Pancreas (tissue), 10 donors: ENCODE measurements at places on chromosomes 4 and X. TPM values are rescaled to one million over a fixed set of nuclear protein-coding genes. Genes with fewer than 3 reads are reported as not detected.

GRCh38 chr4:12139296-12139695 lies 710.6 kb upstream of the HS3ST1 start:
- no peak for DNase-seq

- DNase-seq: no peak
Measured at GRCh38 chr4:189858435-189858834, 82.2 kb upstream of the FRG1 start.

DNA sequence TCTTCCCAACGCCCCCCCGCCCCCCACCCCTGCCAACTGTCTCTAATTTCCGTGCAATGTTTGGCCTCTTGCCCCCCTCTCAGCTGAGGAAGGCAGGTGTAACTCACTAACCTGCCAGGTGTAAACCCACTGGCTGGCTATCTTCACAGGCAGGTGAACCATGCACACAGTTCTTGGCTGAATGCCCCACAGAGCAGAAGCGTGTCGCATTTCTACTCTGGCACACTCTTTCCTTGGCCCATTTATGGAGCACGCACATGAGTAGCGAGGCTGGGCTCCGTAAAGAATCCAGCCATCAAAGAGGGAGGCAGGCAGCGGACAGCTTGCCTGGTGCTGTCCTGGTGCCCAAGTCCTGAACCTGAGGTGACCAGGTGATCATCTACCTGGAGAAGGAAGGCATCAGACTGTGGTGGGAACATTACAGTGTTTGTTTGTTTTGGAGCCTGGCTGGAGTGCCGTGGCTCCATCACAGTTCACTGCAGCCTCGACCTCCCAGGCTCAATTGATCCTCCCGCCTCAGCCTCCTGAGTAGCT lies 39.2 kb upstream of the CRMP1 start:
- DNase-seq: no peak

DNA sequence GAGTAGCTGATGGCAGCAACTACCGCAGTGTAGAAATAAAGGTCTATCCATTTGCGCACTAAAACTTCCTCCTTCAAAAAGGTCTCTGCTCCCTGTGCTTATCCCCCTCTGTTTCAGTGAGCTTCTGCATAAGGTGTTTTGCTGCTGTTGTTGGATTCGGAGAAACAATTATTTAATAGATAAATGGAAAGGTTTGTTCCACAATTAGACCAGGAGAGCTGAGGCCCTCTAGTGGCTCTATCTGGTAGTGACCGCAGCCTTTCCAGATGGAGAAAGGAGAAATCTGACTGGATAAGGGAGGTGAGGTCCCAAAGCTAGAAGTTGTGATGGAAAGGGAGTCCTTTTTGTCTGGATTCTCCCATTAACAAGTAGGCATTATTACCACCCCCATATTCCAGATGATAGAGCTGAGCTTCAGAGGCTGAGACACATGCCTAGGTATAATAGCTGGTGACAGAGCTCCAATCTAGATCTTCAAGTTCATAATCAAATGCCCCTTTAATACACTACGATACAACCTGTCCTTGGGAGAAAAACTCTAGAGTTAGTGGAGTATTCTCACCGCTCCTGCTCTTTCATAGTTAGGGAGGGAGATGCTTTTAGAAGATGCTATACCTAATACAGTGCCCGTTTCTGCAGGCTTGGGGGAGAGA lies 5.1 kb upstream of the GABRQ start:
- peak; percentile 4 for DNase-seq

DNA sequence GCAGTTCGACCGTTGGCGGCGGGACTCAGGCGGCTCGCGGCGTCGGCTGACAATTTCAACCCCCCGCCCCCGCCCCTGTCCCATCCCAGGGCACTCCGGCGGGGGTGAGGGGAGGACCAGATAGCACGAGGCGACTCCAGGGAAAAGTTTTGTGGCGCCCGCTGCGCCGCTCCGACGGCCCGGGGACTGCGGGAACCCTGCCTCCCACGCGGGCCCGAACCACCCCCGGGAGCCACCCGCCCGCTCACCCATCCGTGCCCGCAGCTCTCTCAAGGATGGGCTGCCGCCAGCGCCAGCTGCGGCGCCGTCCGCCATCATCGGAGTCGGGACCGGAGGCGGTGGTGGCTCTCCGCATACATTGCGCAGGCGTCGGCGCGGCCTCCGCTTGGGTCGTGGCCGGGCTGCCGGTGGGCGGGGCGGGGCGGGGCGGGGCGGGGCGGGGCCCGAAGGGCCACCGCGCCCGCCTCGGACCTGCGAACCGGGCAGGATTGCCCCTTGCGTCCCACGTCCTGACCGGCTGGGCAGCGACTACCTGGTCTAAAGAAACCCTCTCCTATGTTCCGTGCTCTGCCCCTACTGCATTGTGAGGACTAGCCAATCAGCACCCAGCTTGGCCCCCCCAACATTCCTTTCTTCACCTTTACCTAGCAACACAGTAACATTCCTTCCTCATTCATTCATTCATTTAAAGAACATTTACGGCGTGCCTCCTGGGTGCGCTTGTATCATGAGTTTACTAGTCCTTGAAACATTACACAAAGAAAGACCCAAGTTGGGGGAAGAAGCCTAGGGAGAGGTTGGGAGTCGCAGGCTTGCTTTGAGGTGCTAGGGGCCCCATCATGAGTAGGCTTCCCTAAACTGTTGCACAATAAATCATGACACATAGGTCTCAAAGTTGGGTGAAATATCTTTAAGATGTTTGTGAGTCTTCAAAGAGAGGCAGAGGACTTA lies at the start of gene MAP7D3:
TSS of gene MAP7D3 (minus strand) at position 360 of the 951 bp plus-strand sequence. CDS start at position 318, 42 bp downstream.
- peak; percentile 80 for DNase-seq

- no peak for DNase-seq
Measured at GRCh38 chrX:15321447-15321846, 6.0 kb upstream of the ASB11 start.

- DNase-seq: no peak
Measured at GRCh38 chr4:1383728-1384591, 22.3 kb downstream of the NKX1-1 start.

GRCh38 chrX:29652484-29652883 lies 562.9 kb upstream of the MAGEB2 start:
- DNase-seq: no peak

DNA sequence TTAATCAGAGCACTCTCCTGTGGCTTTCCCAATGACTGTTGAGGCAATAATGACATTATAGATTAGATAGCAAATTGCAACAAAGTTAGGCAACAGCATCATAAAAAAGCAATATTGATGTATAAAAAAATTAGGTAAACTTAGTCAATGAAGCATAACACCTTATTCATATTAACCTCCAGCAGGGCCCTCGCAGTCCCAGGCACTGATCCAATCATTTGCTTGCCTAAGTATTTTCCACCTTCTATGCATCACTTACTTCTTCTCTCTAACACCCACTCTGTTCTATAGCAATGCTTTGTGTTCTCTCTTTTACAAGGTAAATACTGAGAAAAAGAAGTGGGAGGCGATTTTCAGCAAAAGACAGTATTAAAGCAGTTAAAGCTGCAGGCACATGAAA lies 833.5 kb upstream of the ADGRL3 start:
- no peak for DNase-seq

DNA sequence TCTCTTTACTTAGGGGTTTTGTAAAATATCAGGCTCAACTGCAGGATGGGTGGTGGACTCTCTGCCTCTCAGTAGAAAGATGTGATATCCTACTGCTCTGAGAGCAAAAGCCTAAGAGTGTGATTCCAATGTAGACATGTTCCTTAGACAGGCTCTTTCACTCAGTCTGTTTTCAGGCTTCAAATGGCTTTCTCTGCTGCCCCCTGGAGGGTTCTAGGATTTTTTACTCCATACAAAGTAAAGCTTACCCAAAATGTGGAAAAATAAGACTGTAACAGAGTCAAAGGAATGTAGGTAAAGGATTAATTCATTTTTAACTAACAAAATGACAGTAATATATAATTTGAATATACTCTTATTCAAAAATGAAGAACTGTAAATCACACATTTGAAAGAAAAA lies 32.1 kb downstream of the ZGRF1 start:
- DNase-seq: no peak

DNA sequence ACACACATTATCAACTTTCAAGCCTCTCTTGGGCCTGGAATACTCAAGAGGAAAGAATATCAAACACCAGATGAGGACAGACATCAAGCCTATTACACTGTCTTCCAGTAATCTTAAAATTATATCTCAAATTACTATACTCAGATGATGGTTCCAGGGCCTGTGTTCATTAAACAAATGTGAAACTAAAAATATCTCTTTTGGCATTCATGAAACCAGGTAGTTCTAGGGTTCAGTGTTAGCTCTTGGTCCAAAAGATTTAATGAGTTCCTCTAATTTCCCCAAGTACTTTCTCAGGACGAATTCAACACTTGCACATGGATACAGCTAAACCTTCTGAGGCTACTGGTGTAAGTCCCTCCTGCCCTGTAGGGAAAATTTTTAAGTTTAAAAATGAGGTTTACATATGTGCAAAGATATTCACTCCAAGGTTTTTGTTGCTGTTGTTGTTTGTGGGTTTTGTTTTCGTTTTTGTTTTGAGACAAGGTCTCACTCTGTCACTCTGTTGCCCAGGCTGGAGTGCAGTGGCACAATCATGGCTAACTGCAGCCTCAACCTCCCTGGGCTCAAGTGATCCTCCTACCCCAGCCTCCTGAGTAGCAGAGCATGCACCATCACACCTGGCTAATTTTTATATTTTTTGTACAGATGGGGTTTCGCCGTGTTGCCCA lies 79.4 kb downstream of the USP46 start:
- no peak for DNase-seq

- DNase-seq: no peak
Measured at GRCh38 chrX:152917656-152918579, 20.1 kb downstream of the ZNF185 start.

DNA sequence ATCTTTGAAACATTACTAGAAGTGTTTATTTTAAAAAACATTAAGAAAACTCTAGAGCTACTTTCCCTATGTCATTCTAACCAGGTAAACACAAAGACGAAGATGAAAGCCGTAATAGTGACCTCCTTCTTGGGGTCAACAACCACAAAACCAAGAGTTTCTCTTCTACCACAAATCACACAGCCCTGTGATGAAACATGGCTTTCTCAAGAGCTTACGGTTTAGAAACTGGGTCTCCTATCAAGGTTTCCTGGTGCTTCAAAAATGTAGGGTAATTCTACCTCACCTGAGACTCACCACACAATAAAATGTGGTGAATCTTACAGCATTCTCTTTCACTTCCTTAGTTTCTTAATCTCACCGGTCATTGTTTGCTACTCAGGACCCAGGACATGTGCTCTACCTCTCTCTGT lies 50.9 kb downstream of the CORIN start:
- no peak for DNase-seq

DNA sequence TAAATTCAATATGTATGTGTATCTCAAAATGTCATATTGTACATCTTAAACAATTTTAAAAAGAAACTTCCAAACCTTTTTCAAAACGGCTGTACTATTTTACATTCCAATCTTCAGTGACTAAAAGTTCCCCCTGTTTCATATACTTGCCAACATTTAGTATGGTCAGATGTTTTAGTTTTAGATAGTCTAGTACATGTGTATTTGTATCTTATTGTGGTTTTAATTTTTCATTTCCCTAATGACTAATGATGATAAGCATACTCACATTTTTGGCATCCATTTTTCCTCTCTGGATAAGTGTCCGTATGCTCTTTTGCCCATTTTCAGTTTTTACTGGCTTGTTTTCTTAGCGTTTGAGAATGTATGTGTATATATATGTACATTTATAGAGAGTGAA lies 212.2 kb upstream of the MAGEB18 start:
- DNase-seq: no peak

- no peak for DNase-seq
Measured at GRCh38 chr4:154422152-154422551, 69.4 kb downstream of the DCHS2 start.

DNA sequence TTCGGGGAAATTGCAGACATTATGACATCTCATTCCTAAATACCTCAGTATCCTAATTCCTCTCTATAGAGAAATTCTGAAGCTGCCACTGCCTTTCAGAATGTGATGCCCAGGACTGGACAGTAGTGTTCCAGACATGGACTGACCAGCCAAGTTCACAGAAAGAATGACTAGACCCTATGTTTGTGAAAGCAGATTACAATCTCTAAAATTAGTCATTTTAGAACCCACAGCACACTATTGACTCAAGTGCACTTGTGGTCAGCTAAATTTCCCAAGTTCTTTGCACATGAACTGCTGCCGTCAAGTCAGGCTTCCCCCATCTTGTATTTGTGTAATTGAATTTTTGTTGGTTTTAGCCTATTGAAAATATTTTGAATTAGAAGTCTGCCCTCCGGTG lies 81.0 kb upstream of the ESX1 start:
- no peak for DNase-seq

- no peak for DNase-seq
Measured at GRCh38 chrX:24648495-24648894, 1.3 kb upstream of the PCYT1B start.

DNA sequence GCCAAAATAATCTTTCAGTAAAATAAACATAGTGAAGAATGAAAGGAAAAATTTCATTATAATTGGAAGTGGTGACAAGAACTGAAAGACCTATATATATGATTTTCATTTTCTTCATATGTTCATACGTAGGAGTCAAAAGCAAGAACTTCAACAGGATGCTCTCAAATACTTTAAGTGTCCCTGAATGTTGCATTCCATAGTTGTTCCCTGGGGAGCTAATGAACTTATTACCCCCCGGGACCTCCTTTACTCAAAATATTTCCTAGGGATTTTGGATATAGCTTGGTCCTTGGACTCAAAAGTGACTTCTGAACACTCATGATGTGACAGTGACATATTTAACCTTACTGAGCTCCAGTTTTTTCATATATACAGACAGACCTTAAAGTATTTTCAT lies 44.9 kb upstream of the NDST4 start:
- no peak for DNase-seq

- no peak for DNase-seq
Measured at GRCh38 chr4:43816116-43816515, 632.5 kb downstream of the KCTD8 start.

GRCh38 chr4:134282680-134283079 lies 81.1 kb upstream of the PABPC4L start:
- no peak for DNase-seq

DNA sequence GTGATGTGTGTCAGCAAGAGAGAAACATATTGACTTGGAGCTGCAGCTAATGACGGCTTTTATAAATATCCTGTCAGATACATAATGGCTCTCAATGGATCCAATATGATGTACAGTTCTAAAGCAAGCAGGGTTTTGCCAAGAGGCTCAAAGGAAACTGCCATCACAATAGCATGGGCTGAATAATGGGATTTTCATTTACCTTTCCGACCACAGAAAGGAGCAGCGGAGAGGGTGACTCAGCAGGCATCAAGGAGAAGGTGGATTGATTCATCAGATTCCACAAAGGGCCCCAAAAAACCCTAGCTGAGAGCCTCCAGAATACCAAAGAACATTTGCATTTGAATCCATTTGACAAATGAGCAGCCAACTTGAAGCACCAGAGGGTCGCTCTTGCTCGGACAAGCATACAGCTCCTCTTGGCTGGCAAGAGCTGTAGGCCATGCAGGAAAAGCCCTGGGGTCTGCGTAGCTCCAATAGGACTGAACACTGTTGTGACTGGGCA lies 355.7 kb upstream of the NOCT start:
- DNase-seq: no peak

FDCSP gene
- 0.94 TPM for total RNA-seq

ETNPPL gene
- not detected for total RNA-seq

ARSJ gene
- 2.4 TPM for total RNA-seq

BMP3 gene
- total RNA-seq: not detected

CSAG3 gene
- not detected for total RNA-seq

KCNIP4 gene
- not detected for total RNA-seq

RIBC1 gene
- total RNA-seq: 1.2 TPM

MGARP gene
- not detected for total RNA-seq

THOC2 gene
- 26.8 TPM for total RNA-seq

EMCN gene
- 2.2 TPM for total RNA-seq

FREM3 gene
- total RNA-seq: not detected

TKTL2 gene
- not detected for total RNA-seq
